ENCODE measurements at places on chromosomes 5 and 9.

- DNase-seq, result no peak
Measured at GRCh38 chr9:95974389-95974788, 98.9 kb downstream of the ERCC6L2 start.

- no peak for DNase-seq
Measured at GRCh38 chr5:39995990-39996389, 571.2 kb upstream of the DAB2 start.

DNA sequence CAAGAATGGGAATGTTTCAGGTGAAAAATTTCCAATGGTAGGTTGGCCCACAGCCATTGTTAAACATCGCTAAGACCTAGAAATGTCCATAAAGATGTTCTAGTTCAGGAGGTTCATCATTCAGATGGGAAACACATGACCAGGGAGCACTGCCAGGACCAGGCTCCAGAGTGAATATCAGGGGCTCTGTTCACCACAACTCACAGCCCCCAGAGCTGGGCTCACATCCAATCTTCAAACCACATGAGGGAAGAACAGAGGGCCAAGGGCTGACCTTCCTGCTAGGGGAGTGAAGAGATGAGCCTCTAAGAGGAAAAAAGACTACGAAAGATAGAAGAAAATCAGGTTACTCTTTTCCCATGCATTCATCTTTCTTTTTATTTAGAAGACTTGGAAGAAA is 205.8 kb downstream of the SEMA5A start:
- DNase-seq, result no peak

DNA sequence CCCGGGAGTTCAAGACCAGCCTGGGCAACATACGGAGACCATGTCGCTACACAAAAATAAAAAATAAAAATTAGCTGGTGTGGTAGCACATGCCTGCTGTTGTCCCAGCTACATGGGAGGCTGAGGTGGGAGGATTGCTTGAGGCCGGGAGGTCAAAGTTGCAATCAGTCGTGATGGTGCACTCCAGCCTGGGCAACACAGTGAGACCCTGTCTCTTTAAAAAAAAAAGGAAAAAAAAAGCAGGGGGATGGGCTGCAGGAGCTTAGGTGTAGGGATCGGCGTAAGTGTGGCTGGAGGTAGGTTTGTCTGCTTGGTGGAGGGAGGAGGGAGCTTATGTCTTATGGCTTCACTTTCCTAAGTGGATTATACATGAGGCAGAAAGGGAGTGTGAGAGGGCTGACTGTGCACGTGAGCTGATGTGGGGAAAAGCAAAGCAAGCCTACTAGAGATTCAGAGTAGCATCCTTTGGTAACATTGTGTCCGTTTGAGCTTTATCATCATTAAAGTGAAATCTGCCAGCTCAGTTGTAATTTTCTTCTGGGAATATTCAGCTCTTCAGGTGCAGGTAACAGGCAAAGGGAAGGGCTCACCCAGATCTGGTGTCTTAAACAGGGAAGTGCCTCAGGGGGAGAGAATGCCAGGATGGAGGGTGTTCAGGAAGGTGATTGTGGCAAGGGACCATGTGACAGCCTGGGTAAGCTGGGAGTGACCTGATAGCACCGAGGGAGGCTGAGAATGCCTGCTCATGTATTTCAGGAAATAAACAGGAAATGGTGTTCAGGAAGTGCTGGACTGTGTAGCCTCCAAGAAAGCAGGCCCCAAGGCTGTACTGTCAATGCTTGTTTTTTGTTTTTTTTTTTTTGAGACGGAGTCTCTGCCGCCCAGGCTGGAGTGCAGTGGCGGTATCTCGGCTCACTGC is 17.6 kb upstream of the SETX start:
- DNase-seq, result no peak

DNA sequence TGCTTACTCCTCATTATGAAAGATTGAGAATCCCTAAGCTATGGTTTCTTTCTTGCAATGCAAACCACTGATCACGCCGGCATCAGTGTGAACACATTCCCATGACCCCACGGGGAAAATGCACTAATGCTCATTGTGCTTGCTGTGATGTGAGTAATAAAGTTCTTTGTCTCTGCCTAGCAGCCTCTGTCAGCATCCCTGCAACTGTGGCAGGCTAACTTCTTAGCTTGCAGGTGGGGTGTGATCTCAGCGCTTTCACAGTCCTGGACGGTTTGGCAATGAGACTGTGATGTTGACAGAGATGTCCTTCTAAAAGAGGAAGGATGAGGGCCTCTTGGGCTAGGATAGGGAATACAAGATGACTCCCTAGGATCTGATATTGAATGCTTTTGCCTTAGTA is 1218.7 kb downstream of the EFNA5 start:
- DNase-seq, result no peak

DNA sequence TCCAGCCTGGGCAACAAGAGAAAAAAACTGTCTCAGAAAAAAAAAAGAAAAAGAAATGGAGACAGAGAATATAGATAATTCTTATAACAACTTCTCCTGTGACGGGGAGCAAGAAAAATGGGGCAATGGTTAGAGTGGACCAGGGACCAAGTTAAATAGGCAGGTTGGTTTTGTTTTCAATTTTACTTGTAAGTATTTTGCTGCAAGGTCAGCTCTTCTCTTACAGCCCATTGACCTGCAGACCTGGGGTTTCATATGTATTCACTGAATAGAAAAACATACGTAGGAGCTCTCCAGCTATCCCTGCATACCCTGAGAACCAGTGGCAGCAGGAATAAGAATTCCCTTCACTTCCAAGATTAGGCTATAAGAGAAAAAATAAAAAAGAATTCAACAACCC is 29.2 kb upstream of the IL13 start:
- DNase-seq, result no peak

DNA sequence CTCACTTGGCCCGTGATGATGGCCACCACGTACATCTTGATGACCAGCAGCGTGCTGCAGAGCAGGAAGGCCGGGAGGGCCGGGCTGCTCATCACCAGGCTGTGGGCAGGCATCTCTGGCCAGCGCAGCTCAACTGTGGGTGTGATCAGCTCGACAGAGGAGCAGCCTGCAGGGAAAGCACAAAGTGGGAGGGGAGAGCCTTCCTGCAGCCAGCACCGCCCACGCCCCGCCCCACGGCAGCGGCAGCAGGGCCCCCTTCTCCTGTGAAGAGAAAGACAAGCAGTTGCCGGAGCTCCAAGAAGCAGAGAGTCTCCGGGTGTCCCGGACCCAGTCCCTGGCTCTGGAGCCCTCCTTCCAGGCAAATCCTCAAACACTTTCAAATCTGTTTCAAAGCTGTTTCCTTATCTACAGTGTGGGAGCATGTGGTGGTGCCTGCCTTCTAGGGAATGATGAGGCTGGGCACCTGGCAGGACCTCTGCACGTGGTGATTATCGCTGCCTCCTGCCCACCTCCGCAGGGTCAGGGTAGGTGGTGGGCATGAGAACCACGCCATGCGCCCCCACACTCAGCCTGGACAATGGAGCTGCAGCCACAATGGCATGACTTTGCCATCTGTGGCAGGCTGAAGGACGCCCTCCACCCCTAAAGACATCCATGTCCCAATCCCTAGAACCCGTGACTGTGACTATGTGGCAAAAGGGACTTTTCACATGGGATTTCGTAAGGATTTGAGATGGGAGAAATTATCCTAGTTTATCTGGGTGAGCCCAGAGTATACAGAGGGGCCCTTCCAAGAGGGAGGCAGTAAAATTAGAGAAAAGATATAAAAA is at the start of gene PTGES:
TSS of gene PTGES (minus strand) at position 143 of the 830 bp plus-strand sequence. CDS start at position 113, 30 bp downstream.
- no peak for DNase-seq

- no peak for DNase-seq
Measured at GRCh38 chr5:127814588-127814973, 111.4 kb downstream of the CCDC192 start.

DNA sequence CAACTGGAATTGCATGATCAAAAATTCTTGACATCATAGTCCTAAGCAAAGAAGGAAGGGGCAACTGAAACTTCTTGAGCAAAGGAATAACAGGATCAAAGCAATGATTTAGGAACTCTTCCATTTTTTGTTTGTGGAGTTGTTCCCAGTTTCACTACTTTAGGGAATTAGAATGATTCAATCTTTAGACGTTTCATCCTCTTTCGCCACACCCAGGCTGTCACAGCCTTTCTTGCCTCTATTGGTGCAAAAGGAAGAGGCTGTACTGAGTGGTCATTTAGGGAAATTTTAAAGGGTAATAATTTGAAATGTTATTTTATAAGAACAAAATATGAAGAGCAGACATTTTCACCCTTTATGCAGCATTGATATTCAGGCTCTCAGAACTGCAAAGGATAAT is 1026.0 kb upstream of the ARRDC3 start:
- no peak for DNase-seq

DNA sequence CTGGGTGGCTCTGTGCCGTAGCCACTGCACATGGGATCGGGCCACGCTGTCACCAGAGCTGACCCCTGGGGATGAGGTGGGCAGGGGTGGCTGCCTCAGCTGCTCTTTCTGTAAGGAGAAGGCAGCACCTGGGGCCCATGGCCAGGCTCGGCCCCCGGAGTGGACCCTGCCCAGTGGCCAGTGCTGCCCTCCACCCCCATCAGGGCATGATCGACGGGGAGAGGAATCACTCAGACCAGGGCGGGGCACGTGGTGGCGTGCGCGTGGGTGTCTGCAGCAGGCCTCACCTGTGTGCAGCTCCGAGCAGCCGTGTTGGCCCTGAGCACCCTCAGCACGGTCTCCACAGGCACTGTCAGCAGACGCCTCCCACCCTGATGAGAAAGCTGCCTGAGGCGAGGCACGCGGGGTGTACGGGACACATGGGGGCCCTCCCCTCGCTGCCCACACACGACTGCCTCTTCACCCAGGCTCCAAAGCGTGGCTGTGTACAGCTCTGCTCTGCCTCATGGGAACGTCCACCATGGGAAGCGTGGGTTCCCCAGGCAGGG is 8.6 kb upstream of the CARD9 start:
- DNase-seq, result no peak

GRCh38 chr9:12961276-12961809 is 186.5 kb downstream of the LURAP1L start:
- no peak for DNase-seq

DNA sequence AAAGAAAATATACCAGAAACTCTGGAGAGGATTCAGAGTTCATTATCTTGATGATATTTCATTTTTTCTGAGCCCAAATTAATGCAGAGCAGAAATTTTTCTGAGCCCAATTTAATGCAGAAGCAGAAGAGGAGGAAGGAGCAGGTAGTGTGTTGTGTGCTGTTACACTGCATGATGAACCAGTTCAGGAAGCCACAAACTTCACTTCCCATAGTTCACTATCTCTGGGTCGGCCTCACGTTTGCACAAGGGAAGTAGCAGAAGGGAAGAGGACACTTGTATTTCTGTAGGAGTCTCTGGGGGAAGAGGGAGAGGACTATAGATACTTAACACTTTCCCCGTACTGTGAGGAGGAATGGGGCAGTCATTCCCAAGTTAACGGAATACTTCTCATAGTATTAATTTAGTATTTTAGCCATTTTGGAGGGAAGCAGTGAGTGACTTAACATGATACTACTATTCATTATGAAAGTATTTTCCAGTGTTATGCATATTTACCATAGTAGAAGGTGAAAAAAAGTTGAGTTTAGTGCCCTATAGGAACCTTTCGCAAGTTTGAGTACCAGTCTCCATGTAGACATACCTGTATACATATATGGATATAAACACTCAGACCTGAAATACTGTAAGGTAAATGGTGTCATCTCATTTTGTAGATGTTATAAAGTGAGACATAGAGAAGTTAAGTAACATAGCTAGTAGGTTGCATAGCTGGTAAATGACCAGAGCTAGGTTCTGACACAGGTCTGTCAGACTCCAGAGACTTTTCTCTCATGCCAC is 30.0 kb downstream of the XPA start:
- no peak for DNase-seq

- DNase-seq, result peak; percentile 52
Measured at GRCh38 chr5:80254767-80255430, 949 bp downstream of the SERINC5 start.

GRCh38 chr9:133737774-133738639 is at the start of gene SARDH:
Gene SARDH, minus strand, starts transcription at chr9:133738352. Its CDS starts 4,179 bp downstream, at chr9:133734173.
- DNase-seq, result peak; percentile 56

DNA sequence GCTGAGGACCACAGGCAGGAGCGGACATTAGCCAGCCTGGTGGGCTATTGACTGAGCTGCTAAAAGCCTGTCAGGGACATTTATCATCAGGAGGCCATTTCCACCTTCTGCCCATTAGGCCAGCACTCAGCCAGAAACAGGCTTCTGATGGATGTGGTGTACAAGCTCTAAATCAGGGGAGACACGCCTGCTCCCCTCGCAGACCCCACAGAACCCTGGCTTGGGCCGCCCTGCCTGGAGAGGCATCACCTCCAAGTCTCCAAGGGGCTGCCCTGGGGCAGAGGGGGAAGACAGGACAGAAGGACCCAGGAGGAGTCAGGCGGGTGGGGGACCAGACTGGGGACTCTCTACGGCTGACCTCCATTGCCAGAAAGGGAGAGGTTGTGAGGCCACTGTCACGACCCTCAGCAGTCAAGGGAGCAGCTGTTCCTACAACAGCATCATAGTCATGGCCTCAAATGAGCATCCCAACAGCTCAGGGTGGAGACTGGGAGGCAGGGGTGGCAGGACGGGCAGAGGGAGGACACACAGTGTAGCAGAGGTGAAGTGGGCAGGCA is 24.0 kb upstream of the TRIM14 start:
- no peak for DNase-seq

DNA sequence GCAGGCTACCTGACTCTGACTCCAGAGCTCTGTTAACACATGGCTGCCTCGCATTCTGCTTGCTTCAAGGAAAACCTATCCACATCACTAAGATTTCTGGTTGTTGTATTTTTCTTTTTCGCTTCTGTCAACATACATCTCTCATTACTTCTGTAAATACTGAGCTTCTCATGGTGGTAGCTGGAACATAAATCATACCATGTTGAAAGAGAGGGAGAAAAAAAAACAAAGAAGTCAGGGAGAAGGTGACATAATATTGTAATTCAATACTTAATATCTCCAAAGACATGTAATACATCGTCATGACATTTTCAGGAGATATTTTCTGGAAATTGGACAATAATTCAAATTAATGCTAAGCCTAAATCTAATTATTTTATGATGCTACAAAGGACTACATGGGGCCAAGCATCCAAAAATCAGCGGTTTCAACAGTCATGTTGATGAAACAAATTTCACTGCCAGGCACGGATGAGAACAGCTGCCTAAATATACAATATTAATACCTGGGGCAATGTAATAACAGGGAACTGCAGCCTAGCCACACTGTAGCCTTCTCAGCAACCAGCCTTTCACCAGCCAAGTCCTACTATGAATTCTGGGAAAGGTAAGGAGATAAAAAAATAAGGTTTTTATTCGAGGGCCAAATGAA is 332.0 kb downstream of the TRIM32 start:
- DNase-seq, result no peak

GRCh38 chr9:31574006-31574765 is 810.3 kb upstream of the ACO1 start:
- DNase-seq, result no peak

DNA sequence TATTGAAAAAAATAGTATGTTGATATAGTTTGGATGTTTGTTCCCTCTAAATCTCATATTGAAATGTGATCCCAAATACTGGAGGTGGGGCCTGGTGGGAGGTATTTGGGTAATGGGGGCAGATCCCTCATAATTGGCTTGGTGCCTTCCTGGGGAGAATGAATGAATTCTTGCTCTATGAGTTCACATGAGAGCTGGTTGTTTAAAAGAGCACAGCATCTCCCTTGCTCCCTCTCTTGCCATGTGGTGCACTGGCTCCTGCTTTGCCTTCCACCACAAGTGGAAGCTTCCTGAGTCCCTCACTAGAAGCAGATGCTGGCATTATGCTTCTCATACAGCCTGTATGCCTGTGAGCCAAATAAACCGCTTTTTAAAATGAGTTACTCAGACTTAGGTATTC is 154.8 kb downstream of the ADAMTS6 start:
- DNase-seq, result no peak
